ENCODE measurements at places on chromosomes 13 and 19.
A peak's percentile ranks its signal among the peaks of the same experiment; 100 is the strongest.

- DNase-seq: no peak
Observed at GRCh38 chr19:55238030-55238429, 9.5 kb upstream of the TMEM86B start.

- peak; percentile 70 for DNase-seq
Observed at GRCh38 chr19:14472202-14472938, 2.8 kb downstream of the PTGER1 start.

GRCh38 chr13:21625366-21625765 is 21.4 kb upstream of the MICU2 start:
- DNase-seq: peak; percentile 55

GRCh38 chr19:48367855-48368254 is 3.7 kb downstream of the SYNGR4 start:
- DNase-seq: no peak

- no peak for DNase-seq
Observed at GRCh38 chr13:104837756-104838155, 1697.7 kb downstream of the EFNB2 start.

GRCh38 chr13:101080616-101081015 is 335.7 kb downstream of the NALCN start:
- DNase-seq: no peak

- peak; percentile 17 for DNase-seq
Observed at GRCh38 chr19:42325896-42326771, 699 bp downstream of the MEGF8 start.

DNA sequence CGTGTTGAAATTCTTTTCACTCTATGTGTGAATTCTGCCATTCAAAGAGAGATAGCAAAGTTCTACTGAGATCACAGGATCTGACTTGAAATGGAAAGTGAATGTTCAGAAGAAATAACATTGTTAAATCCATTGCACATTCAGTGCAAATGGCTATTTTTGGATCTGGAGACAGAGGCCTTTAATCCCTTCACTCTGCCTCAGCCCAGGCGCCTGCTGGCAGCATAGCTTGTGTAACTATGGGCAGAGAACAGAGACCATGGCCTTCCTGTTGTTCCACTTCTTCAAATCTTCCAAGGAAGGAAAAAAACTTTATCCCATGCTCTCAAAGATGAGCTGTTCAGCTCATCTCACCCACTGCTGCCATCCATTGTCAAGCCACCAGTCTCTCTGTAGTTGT is 265.4 kb downstream of the LMO7 start:
- DNase-seq: no peak

DNA sequence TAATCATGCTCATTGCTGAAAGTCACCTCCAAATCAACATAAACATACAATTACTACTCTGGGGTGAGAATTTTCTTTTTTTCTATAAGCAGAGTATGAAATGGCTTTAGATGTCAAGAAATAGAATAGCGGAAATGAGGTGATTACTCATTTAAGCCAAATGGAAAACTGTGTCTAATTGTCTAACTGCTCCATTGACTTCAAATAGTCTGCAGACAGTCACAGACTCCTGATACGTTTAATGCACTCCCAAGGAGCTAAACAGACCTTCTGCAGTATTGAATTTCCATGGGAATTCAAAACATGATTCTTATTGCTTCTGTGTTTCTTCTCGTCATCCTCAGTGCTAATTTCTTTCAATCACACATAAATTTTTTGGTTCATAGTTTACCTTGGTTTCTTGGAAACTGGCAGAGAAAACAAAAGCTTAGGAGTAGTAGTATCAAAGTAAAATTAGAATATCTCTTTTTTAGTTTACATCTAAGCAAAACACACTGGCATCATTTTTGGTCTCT is 865.2 kb upstream of the SLC10A2 start:
- DNase-seq: no peak

DNA sequence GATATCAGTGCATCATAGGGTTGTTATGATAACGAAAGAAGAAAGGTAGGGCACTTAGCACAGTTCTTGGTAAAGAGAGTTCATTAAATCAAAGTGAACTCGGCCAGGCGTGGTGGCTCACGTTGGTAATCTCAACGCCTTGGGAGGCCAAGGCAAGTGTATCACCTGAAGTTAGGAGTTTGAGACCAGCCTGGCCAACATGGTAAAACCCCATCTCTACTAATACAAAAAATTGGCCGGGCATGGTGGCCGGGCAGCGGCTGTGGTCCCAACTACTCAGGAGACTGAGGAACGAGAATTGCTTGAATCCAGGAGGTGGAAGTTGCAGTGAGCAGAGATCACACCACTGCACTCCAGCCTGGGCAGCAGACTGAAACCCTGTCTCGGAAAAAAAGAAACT is 19.1 kb downstream of the PSPC1 start:
- DNase-seq: no peak

- DNase-seq: no peak
Observed at GRCh38 chr13:30394751-30395191, 27.5 kb upstream of the UBE2L5 start.

- DNase-seq: no peak
Observed at GRCh38 chr19:42345191-42345812, 19.9 kb downstream of the MEGF8 start.

- no peak for DNase-seq
Observed at GRCh38 chr13:107462501-107462900, 752.8 kb downstream of the LIG4 start.

GRCh38 chr13:79401259-79402070 is 4.6 kb downstream of the RBM26 start:
- no peak for DNase-seq

DNA sequence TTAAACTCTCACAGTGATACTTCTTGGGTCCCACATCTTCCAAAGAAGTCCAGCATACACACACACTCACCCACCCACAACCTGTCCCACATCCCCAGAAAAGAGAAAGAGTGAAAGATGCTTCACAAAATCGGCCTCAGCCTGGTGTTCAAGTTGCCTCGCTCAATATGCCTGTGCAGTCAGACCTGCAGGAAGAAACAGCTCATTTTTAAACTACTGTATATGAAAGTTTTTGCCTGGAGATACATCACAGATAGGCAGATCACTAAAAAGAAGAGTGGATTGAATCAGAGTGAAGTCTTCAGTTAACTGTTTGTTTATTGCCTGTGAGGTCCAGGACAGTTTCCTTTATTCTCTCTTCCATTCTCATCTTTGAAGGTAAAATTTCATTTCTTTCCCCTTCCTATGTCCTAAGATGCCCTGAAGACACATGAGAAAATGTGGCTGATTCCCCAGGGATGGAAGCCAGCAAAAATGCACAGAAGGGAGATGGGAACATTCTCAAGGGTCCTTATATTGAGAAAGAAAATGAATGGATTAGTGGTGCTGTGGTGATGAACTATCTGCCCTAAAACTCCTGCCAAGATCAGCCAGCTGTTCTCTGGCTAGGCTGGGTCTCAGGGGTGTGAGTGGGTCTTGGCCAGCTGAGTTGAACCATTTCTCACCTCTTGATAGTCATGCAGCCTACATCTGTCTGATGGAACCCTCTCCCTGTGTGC is 259.0 kb downstream of the ITGBL1 start:
- DNase-seq: no peak

DNA sequence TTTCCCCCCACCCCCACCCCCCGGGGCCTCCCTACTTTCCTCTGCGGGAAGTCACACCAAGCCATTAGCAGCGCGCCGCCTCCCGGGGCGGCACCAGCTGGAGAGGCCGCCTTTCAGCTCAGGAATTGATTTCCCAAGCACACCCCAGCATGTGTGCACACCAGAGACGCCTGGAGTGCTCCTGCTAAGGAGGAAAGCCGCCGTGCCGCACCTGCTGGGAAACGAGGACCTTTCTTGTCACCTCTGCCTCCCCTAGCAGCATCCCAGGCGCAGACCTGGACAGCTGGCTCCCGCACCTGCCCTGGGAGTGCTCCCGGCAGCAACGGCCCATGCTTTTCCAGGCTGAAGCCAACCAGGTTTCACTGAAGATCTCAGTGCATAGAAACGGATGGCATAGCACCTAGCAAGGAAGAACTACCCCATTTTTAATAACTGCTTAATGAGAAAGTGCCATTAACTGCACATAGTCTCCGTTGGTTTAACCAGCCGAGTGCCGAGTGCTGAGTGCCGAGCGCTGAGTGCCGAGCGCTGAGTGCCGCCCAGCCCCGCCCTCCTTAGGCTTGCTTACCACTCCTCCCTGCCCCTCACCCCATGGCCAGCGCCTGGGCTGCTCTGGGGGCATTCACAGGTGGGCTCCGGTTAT is 165.0 kb downstream of the USP12 start:
- no peak for DNase-seq

DNA sequence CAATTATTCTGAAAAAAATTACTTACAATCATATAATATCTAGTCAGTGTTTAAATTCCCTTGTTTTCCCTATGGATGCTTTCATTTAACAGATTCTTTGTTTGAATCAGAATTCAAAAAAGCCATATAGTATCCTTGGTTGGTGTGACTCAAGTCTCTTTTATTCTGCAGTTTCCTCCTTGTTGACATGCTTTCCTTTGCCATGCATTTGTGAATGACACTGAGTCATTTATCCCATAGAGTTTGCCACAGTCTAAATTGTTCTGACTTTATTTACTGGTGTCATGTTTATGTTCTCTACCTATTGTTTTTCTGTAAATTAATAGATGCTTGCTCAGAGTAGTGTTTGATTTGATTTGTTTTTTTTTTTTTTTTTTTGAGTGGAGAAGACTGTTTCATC is 893.8 kb upstream of the SLC10A2 start:
- DNase-seq: no peak

DNA sequence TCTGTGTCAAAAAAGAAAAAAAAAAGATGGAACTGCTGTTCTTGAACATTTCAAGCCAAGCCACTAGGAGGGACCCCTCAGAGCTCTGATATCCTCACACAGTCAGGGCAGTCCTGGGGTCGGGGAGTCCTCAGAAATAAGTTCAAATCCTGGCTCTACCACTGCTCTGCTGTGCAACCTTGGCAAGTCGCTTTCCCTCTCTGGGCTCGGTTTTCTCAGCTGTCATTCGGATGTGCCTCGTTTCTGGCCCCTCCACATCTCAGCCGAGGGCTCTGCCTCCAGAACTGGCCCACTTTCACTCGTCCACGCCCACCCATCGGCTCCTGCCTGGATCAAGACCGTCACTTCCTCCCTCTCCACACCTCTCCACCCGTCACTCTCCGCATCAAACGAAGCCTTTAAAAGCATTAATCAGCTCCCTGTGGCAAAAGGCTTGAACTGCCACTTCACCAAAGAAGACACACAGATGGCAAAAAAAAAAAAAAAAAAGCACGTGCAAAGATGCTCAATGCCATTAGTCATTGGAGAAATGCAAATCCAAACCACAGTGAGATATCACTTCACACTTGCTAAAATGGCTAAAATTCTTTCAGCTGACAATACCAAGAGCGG is 7.4 kb upstream of the ZNRF4 start:
- DNase-seq: no peak

GRCh38 chr13:110475550-110476219 is 85.8 kb downstream of the RAB20 start:
- no peak for DNase-seq

GRCh38 chr13:101417043-101417406 is 717 bp upstream of the NALCN start:
- peak; percentile 38 for DNase-seq

GRCh38 chr19:31668921-31669320 is 319.7 kb upstream of the TSHZ3 start:
- DNase-seq: no peak

GRCh38 chr19:29372461-29372860 is 153.3 kb upstream of the VSTM2B start:
- no peak for DNase-seq

- DNase-seq: no peak
Observed at GRCh38 chr13:93248627-93249047, 22.0 kb downstream of the GPC6 start.

DNA sequence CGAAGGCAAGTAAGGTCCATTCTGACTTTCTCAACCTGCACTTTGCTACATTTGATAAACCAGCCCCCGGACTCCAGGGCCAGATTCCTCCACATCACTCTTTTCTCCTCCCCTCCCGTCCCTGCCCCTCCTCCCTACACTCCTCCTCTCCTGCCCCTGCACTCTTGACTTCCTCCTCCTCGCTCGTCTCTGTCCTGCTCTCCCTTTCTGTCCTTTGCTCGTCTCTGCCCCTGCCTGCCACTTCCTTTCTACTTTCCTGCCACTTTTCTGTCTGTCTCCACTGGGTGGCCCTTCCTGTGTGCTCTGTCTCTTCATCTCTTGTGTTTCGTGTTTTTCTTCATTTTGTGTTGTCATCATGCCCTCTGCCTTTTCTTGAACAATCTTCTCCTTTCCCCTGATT is 7.0 kb downstream of the U2AF2 start:
- DNase-seq: no peak

- no peak for DNase-seq
Observed at GRCh38 chr19:52248241-52248640, 21.1 kb upstream of the ZNF766 start.

GRCh38 chr13:39350461-39350881 is 252.5 kb downstream of the LHFPL6 start:
- DNase-seq: no peak

GRCh38 chr13:43316946-43317353 is 293.6 kb downstream of the DNAJC15 start:
- DNase-seq: no peak

GRCh38 chr19:51712461-51713081 is 11.2 kb downstream of the HAS1 start:
- peak; percentile 75 for DNase-seq

- no peak for DNase-seq
Observed at GRCh38 chr19:49801966-49802661, 11.0 kb downstream of the FUZ start.

- DNase-seq: no peak
Observed at GRCh38 chr19:2711172-2711874, 8.8 kb upstream of the GNG7 start.

GRCh38 chr13:26220575-26220974 is 1.5 kb downstream of the RNF6 start:
- DNase-seq: peak; percentile 29

DNA sequence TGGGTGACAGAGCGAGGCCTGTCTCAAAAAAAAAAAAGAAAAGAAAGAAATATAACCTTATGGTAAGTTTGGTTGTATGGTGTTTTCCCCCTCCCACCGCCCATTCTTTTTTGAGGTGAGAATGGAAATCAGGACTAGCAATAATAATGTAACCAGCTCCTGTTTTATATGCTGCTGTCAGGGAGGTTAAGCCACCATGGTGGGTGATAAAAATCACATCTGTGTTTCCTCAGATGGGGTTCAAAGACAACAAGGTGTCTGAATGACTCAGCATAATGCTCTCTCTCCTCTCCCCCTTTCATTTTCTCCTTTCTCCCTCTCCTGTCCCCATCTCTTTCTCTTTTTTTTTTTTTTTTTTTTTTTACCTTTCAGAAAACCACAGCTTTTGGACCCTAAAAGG is 28.3 kb upstream of the GARRE1 start:
- DNase-seq: no peak

- no peak for DNase-seq
Observed at GRCh38 chr13:40024967-40025714, 369.7 kb downstream of the COG6 start.

Data from RWPE1 (cell line).